Tongue (tissue), 3 donors: ENCODE measurements at places on chromosomes 2 and 18.
A peak's percentile ranks its signal among the peaks of the same experiment; 100 is the strongest.

DNA sequence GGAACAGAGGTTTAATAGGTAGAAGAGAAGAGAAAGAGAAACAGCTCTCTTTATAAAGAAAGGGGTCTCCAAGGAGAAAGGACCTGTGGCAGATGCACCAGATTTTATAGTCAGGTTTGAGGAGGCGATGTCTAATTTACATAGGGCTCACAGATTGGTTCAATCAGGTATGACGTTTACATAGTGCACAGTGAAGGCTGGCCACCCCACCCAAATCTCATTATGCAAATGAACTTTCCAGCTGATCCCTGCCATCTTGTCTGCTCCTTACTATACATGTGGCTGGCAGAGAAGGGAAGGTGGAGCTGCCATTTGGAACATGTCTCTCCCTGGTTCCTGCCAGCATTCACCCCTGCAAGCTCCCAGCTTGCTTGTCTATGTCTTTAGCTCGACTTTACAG is 557.8 kb downstream of the SUCLG1 start:
- DNase-seq = no peak

GRCh38 chr2:128580988-128581848 is 262.6 kb upstream of the HS6ST1 start:
- DNase-seq = no peak

- no peak for DNase-seq
These were observed 4.8 kb downstream of the MFSD6 start for GRCh38 chr2:190412966-190413365.

DNA sequence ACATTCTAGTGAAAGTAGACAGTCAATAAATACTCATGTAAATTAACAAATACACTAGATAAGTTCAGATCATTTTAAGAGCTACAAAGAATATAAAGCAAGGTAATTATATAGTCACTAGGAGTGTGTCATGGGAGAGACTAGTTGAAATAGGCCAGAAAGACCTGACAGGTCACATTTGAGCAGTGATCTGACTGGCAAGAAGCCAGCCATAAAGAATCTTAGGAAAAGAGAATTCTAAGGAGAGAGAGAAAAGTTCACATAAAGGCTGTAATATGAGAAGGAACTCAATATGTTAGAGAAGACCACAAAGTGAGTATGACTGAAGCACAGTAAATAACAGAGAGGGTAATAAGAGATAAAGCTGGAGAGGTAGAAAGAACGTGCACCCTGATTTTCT is 31.2 kb downstream of the VSNL1 start:
- no peak for DNase-seq

DNA sequence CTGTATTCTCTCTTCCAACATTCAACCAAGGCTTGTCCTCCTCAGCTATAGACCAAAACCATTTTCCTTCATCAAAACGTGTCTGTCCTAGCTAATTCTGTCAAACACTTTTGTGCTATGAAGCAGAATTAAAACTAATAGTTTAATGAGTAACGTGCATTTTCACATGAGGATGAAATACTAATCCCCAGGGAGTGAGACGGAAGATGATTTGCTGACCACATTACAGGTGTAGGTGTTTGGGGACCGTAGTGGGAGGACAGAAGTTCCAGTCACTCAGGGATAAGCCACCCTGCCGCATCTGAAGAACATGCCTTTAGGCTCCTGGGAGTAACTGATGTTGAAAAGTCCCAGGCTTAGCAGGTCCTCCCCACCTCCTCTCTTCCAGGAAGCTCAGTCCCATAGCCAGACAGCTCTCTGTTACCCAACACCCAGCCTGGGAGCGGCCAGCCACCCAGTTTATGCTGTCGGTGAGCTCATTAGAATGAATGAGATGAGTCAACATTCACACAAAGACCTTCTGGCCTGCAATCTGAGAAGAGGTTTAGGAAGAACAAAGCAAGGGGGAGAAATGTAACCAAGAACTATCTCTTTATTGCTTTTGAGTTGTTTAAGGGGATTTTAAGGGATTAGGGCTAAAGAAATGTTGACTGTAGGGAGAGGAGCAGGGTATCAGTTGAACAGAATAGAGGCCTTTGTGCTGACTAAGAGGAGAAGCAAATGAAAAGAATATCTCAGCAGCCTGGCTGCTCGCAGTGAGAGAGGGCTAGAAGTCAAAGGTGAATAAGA is 122.5 kb downstream of the FOXI3 start:
- DNase-seq = peak; percentile 53

DNA sequence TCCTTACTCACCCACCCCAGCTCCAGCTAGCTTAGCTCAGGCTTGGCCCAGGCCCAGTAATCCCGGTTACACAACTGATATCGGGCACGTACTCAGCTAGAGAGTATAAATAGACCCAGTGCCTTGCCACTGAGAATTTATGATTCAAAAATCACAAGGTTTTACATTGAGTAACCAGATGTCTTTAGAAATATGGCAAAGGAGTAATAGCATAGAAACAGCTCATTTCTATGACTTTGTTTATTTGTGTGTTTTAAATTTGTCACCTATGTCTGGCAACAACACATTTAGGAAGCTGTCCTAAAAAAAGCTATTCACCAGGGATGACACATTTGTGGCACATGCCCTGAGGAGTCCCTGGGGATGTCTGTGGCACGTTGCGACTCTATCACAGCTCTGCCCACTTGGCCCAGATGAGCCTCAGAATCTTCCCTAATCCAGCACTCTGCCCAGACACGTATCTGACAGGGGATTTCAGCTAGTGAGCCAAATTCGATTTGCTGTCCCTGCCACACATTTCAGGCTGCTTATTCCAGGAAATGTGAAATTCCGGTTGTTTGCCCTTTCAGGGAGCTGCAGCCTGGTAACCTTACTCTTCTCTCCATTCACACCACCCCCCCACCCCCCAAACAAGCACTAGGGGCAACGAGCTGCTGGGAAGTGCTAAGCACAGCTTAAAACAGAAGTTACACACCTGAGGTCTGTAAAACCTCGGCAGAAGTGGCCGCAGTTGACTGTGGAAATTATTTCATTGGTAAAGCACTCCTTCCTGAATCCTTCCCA is 85.4 kb upstream of the ZCCHC2 start:
- DNase-seq = peak; percentile 53

- no peak for DNase-seq
These were observed 9.5 kb upstream of the MCM6 start for GRCh38 chr2:135885709-135886108.

- no peak for DNase-seq
These were observed 517.9 kb upstream of the SPHKAP start for GRCh38 chr2:228699400-228699799.

- no peak for DNase-seq
These were observed 333.1 kb downstream of the DSEL start for GRCh38 chr18:67183398-67183797.

GRCh38 chr18:46920067-46920466 is 2.7 kb downstream of the KATNAL2 start:
- no peak for DNase-seq

DNA sequence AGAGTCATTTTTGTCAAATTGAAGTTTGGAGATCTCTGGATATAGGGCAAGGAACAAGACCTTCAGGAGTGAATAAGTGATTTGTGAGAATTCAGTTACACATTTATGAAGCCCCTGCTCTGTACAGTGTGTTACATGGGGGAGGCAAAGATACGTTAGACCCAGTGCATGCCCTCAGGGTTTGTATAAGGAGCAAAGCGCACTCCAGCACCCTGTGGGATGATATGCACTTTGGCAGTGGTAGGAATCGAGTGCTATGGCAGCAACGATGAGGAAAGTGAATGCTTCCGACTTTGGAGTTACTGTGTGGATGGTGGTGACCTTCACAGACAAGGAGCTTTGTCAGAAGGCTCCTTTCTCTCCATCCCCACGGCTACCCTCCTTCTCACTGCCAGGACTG is 74.3 kb upstream of the ALPP start:
- no peak for DNase-seq

DNA sequence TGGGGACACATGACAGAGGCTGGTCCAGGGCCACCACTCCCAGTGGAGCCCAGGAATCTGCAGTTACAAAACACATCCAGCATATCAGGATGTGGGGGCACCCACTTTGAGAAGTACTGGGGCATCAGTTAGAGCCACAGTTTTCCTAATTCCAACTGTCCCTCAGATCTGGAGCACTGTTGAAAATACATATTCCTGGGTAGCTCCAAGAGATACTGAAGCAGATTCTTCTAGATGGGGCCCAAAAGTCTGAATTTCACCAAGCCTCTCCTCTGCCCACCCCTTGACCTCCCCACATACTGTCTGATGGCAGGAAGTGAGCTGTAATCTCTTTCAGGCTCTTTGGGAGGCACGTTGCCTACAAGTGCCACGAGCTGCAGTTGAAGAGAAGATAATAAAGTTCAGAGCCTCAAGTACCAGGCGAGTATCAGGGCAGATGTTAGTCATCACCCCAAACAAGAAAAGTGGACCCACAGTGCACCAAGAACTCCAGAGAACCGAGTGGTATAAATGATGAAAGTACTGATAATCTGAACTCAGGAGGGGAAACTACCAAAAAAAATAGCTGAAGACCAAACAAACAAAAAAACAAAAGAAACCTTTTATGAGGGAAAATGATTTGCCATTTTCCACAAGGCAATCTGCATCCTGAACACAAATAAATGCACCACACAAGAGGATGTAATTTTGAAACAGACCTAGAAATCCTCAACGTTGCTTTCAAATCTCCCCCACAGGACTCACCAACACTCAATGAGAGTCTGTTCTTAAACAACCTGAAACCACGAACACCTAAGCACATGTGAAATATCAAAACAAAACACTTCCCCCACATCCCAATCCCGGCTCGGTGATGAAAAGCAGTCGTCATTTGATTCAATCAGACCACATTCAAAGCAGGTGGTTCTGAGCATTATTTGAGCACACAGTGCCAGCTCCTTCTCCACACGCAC is 98.7 kb downstream of the TCF4 start:
- DNase-seq = peak; percentile 54

GRCh38 chr2:97673182-97673914 is 3.8 kb downstream of the C2orf92 start:
- no peak for DNase-seq

GRCh38 chr2:160752475-160753330 is 259.1 kb upstream of the RBMS1 start:
- peak; percentile 16 for DNase-seq

DNA sequence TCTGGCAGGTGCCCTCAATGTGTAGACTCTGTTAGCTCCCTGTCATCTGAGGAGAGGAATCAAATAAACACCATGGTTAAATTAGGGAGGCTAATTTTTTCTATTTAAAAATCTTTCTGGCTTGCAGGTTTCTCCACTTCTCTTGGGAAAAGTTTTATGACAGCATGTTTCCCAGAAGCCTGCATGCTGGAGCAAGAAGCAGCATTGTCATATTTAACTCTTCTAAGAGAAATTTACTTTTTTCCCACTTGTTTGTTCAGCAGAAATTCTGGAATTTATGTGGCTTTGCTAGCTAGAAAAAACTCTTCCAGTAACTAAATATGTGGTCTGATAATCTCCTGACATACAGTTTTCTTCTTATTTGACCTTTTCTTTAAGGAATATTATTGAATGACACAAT is 230.5 kb downstream of the PARD3B start:
- DNase-seq = peak; percentile 37

GRCh38 chr2:38129481-38129880 is 53.5 kb upstream of the CYP1B1 start:
- DNase-seq = no peak

DNA sequence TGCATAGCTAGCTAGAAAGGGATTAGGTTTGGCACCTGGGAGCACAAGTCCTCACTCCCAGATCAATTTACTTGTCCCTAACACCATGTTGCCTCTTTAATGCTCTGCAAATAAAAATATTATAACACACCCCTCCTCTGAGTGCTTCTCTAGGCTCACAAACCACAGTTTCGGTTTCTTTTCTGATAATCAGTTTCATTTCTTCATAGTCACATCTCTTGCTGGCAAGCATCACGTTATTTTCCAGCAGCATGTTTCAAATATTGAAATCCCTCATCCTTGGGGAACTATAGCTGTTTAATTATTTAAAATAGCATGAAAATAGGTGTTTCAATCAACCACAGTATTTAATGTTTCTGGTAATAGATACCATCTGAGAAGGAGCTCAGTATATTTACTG is 13.9 kb upstream of the SMCHD1 start:
- no peak for DNase-seq

DNA sequence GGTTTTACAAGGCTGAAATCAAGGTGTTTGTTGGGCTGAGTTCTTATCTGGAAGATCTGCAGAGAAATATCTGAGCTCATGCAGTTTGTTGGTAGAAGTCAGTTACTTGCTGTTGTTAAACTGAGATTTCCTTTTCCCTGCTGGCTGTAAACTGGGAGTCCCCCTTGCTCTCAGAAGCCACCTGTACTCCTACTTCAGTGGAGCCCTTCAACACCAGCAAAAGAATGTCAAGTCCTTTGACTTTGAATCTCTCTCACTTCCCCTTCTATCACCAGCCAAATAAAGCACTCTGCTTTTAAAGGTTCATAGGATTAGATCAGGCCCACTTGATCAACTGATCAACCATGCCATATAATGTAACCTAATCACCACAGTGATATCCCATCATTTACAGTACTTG is 252.2 kb upstream of the CDH7 start:
- no peak for DNase-seq

- no peak for DNase-seq
These were observed 105.0 kb downstream of the NEDD4L start for GRCh38 chr18:58148954-58149471.

DNA sequence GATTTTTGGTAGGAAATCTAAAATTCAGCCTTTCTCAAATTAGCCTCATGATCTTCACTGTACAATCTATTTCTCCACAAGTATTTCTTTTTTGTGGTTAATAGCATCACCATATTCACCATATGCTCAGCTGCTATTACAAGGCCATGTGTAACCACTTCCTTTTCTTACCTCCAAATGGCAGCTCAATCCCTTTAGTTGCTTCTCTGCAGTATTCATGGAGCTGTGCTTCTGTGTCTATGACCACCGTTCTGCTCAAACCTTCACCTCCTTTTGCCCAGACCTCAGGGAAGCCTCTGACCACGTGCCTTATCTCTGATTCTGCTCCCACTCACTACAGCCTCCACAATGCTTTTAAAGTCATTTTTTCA is 126.7 kb upstream of the TMEM200C start:
- no peak for DNase-seq

DNA sequence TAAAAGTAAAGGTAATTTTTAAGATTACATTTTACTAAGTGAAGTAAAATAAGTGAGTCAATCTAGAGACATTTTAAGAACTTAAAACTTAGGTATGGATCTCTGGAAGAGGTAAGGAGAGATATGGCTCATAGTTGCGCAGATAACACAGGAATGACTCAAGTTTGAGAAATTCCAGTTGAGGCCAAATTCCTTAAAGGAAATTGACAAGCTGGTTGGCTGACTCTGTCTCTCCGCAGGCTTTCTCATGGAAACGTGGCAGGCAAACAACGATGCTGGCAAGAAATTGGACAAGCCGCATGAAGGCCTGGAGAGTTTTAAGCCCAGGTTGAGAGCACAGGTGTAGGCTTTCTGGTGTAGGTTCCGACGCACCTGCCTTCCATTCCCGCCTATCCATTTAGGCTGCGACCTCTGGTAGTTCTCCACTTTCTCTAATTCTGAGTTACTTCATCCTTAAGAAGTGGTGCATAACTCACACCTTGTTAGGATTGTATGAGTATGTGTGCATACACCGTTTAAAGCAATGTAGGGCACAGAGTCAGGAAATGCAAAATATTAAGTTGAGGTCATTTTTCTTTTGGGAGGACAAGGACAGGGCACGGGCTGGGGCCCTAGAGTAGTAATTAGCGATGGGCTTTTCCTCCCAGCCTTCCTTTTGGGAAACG is 589 bp upstream of the DAW1 start:
- DNase-seq = no peak
